CMK (cell line): ENCODE measurements at places on chromosomes 6 and 20.

DNA sequence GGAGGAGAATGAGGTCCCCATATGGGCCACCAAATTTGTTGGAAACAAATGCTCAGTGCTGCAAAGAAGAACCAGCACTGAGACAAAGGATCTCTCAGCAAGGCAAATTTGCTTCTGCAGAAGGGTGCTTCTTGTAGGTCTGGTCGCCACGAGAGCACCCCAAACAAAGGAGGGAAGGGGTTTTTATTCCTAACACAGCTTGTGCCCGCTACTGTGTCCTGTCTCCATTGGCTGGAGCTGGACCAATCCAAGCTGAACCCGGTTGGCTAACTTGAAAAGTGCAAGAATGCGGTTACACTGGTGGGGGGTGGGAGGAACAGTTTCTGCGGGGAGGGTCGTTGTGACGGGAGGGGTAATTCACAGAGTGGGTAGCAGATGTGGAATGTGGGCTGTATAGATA is 54.1 kb upstream of the TULP1 start:
- no peak for DNase-seq

DNA sequence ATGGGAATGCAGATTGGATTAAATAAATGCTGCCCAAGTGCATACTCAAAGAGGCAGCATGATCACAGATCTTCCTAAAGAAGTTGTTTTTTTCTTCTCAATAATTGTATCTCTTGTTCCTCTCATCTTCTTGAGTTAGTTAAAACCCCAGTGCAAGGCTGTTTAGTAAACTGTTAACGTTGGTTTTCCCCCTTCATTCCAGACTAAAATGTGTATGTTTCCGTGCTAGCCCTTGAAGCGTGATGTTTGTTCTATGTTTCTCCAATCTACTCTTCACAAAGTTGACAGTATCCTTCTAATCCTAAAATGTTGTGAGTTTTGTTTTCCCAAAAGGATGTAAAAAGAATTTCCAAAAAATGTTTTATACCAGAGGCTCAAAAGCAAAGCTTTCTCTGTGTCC is 15.6 kb downstream of the CYP24A1 start:
- no peak for DNase-seq

- DNase-seq, result no peak
These were observed 23.5 kb downstream of the SLC17A4 start for GRCh38 chr6:25777856-25778649.

GRCh38 chr6:70404658-70405057 is 8.7 kb upstream of the FAM135A start:
- DNase-seq, result no peak

DNA sequence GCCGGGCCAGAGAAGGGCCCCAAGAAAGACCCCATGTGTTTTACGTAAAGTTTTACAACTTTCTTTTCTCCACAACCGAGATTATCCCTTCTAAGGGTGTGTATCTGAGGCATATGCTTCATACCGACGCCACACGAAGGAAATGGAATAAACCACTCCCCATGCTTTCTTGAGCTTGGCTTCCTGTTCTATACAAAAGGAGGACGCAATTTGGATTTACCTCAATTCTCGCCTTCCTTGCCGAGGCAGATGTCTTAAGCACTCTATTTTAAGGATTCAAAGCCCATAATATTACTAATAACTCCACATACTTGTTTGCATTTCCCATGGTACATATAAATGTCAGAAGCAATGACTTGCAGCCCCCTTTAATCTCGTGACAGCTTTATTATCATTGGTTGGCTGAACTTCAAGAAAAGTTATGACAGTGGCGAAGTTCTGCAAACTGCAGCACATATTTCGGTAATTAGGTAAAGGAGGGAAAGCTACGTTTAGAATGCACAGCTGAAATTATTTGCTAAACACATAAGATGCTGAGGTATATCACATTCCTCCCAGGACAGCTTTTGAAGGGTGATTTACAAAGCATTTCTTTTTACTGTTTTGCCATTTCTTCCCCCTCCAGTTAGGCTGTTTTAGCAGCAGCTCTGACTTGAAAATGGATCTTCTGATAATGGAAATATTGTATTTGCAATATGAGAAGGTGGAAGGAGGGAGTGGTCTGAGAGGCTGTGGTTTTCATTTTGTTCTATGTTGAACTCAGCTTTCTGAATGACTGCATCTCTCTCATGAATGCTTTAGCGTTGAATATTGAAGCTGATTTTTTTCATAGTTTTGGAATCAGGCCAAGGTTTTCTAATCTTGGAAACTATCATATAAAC is 330.5 kb downstream of the EPHA7 start:
- no peak for DNase-seq
